ENCODE measurements at places on chromosomes 3 and 15. TPM values are rescaled to one million over a fixed set of nuclear protein-coding genes. Genes with fewer than 3 reads are reported as not detected.

- no peak overlapping the region for H3K4me3 ChIP-seq
- no peaks in the 10 kb centered on the region for H3K4me1 ChIP-seq
- peaks cover 21% of the 10 kb centered on the region for H3K36me3 ChIP-seq
These were observed 10.5 kb downstream of the FBXL2 start for GRCh38 chr3:33287672-33288282.

GRCh38 chr3:155497930-155498647, 204.6 kb upstream of the STRIT1 start:
- H3K27ac ChIP-seq, result no peak overlapping the region
- DNase-seq, result no peak
- H3K4me3 ChIP-seq, result no peak overlapping the region
- peaks cover 6% of the 10 kb centered on the region for H3K4me1 ChIP-seq

GRCh38 chr15:75065467-75065850, 42.1 kb downstream of the PPCDC start:
- no peak for DNase-seq
- peaks cover 10% of the 10 kb centered on the region for H3K36me3 ChIP-seq
- no peaks in the 10 kb centered on the region for H3K27me3 ChIP-seq
- peaks cover 5% of the 10 kb centered on the region for H3K4me1 ChIP-seq

The BOC gene
- 130 TPM for total RNA-seq

GRCh38 chr3:100076731-100077529, 37.4 kb downstream of the FILIP1L start:
- no peak overlapping the region for H3K4me3 ChIP-seq
- no peak for DNase-seq
- H3K4me1 ChIP-seq, result peaks cover 36% of the 10 kb centered on the region
- no peaks in the 10 kb centered on the region for H3K27me3 ChIP-seq

DNA sequence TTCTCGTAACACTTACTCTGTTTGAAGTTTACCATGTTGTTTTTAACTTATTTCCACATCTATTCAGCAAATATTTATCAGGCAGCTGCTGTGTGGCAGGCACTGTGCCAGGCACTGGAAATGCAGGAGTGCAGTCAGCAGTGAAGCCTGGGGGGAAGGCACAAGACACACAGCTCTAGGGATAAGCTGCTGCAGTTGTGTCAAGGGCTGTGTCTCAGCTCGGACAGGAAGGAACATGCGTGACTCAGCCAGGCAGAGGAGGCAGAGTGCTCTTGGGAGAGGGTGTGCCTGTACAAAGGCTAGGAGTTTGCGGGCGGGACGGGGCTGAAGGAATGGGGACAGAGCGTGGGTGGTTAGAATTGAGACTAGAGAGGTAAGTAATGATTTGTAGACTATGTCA, 24.7 kb downstream of the LYSMD4 start:
- DNase-seq, result no peak
- H3K4me3 ChIP-seq, result no peak overlapping the region
- peaks cover 4% of the 10 kb centered on the region for H3K36me3 ChIP-seq
- no peaks in the 10 kb centered on the region for H3K27me3 ChIP-seq

- peaks cover 7% of the 10 kb centered on the region for H3K4me1 ChIP-seq
- no peak overlapping the region for H3K4me3 ChIP-seq
- H3K36me3 ChIP-seq, result no peaks in the 10 kb centered on the region
- no peak for DNase-seq
- no peaks in the 10 kb centered on the region for H3K27me3 ChIP-seq
These were observed 114.3 kb downstream of the STAC start for GRCh38 chr3:36494461-36495109.

The CFAP91 gene
- total RNA-seq, result 7.0 TPM

The SLTM gene
- total RNA-seq, result 105 TPM

DNA sequence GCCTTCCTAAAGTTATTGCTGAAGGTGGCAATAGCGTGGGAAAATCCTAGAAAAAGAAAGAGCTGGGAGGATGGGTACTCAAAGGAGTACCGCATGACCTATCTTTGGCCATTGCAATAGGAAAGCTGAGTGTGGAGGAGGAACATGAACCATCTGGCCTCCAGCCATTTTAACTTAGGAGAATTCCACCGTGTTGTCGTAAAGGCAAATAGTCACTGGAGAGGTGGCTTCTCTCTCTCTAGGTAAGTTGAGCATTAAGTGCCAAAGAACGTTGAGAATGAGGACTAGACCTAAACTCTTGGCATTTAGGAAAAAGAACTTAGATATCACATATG, 16.1 kb upstream of the CMTM7 start:
- no peaks in the 10 kb centered on the region for H3K36me3 ChIP-seq
- no peak for DNase-seq
- H3K4me3 ChIP-seq, result no peak overlapping the region
- H3K27me3 ChIP-seq, result no peaks in the 10 kb centered on the region
- peaks cover 20% of the 10 kb centered on the region for H3K4me1 ChIP-seq
- H3K27ac ChIP-seq, result no peak overlapping the region

DNA sequence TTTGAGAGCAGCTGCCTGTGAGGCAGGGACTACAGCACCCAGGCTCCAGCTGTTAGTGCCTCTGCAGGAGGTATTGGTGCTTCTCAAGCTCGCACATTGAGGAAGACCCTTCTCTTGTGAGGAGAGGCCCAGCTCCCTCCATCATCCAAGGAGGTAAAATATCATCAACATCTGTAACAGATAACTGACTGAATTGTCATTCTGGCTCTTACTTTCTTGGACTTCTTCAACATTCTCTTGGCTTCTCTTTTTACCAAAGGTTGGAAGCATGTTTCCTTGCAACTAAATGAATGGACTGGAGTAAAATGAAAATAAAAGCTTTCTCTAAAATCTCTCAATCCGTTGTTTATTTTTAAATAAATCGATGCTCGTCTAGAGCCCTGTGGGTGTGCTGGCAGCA, 53.1 kb upstream of the PXYLP1 start:
- peaks cover 1% of the 10 kb centered on the region for H3K4me1 ChIP-seq
- no peak overlapping the region for H3K27ac ChIP-seq
- no peak overlapping the region for H3K4me3 ChIP-seq
- no peaks in the 10 kb centered on the region for H3K27me3 ChIP-seq

DNA sequence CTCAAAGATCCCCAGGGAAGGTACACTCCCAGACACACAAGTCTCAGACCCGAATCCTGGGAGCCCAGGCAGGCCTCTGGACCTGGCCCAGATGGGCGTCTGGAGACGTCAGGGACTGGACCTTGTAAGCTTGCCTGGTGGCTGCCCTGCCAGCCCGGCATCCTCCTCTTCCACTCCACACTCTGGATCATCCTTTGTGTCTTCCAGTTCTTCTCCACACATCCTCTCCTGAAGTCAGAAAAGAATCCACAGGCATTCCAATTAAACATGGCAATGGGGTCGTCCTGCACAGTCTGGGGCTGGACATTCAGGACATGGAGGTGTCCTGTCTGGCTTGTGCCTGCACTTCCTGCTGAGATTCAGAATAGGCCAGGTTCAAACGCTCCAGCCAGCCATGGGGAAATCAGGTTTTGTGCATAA, 208.8 kb upstream of the IGF1R start:
- H3K4me1 ChIP-seq, result peaks cover 10% of the 10 kb centered on the region
- DNase-seq, result no peak
- H3K4me3 ChIP-seq, result no peak overlapping the region
- no peaks in the 10 kb centered on the region for H3K36me3 ChIP-seq

DNA sequence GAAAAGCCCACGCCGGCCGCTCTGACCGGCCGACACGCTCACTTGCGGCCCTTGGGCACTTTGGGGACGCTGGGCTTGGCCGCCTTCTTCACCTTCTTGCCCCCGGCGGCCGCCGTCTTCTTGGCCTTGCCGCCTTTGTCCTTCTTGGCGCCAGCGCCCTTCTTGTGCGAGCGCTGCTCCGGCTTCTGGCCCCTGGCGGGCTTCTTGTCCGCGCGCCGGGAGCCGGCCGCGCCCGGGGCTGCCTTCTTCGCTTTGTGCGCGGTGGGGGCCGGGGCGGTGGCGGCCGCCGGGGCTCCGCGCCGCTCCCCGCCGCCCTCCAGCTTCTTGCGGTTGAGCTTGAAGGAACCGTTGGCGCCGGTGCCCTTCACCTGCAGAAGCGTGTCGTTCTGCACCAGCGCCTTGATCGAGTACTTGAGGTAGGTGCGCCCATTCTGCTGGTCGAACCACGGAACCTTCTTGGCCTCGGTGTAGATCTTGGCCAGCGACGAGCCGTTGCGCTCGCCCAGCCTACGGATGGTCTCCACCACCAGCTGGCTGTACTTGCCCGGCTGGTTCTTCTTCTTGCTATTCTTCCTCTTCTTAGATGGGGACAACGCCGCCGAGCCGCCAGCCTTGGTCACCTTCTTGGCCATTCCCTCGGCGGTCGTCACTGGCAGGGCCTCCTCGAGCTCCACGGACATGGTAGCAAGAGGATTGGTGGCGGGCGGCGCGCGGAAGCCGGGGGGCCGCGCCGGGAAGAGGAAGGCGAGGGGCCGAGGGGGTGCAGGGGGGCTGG, 36.7 kb downstream of the HMCES start:
- DNase-seq, result no peak
- peak overlapping the region; percentile 95 for H3K4me3 ChIP-seq
- H3K4me1 ChIP-seq, result peaks cover 22% of the 10 kb centered on the region
- peak overlapping the region; percentile 97 for H3K27ac ChIP-seq
- H3K27me3 ChIP-seq, result peaks cover 3% of the 10 kb centered on the region
- H3K36me3 ChIP-seq, result peaks cover 8% of the 10 kb centered on the region

The NR2E3 gene
- not detected for total RNA-seq

The WDR76 gene
- total RNA-seq, result 41.3 TPM

The SEMA7A gene
- 14.4 TPM for total RNA-seq

- no peak for DNase-seq
- peak overlapping the region; percentile 23 for H3K27ac ChIP-seq
- no peaks in the 10 kb centered on the region for H3K27me3 ChIP-seq
- H3K4me3 ChIP-seq, result peak overlapping the region; percentile 85
- H3K4me1 ChIP-seq, result peaks cover 55% of the 10 kb centered on the region
- H3K36me3 ChIP-seq, result peaks cover 36% of the 10 kb centered on the region
These were observed 9.1 kb downstream of the AMOTL2 start for GRCh38 chr3:134364936-134365765.

DNA sequence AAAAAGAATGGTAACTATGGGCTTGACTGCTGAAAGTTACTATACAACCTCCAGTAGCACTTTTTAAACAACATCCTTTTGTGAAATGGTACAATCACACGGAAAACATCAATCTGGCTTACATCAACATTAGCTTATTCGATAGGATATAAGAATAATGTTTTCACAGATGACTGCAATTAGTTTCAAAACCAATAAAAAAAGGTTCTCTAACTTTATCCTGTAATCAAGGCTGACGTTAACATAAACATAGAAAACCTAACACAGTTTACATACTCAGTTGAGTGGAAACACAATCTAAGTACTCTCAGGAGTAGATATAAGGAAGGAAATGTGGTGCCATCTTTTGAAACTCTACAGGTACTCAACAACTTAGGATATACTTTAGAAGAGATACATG, 102.2 kb downstream of the DLG1 start:
- H3K4me3 ChIP-seq, result no peak overlapping the region
- no peaks in the 10 kb centered on the region for H3K27me3 ChIP-seq
- no peak overlapping the region for H3K27ac ChIP-seq
- peaks cover 16% of the 10 kb centered on the region for H3K4me1 ChIP-seq
- no peak for DNase-seq
- peaks cover 13% of the 10 kb centered on the region for H3K36me3 ChIP-seq

The SNTN gene
- total RNA-seq, result not detected

The COLQ gene
- total RNA-seq, result 2.8 TPM

DNA sequence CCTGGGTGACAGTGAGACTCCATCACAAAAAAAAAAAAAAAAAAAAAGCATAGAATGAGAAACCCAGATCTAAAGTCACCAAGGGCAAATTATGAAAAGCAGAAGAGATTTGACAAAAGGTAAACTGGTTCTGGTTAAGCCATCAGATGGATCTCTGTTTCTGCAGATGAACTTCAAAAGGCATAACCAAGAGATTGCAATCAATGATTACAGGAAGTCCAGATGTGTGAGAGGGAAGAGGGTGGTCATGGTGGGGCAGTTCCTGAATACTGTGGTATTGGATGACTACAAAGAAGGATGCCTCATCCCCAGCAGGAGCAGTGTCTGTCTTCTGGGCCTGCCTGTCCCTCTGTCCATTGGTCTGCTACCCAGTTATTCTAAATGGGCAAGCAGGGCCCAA, 3.8 kb downstream of the P4HTM start:
- no peaks in the 10 kb centered on the region for H3K27me3 ChIP-seq
- peaks cover 41% of the 10 kb centered on the region for H3K4me1 ChIP-seq
- H3K27ac ChIP-seq, result no peak overlapping the region
- no peak for DNase-seq
- peaks cover 2% of the 10 kb centered on the region for H3K36me3 ChIP-seq
- H3K4me3 ChIP-seq, result no peak overlapping the region

DNA sequence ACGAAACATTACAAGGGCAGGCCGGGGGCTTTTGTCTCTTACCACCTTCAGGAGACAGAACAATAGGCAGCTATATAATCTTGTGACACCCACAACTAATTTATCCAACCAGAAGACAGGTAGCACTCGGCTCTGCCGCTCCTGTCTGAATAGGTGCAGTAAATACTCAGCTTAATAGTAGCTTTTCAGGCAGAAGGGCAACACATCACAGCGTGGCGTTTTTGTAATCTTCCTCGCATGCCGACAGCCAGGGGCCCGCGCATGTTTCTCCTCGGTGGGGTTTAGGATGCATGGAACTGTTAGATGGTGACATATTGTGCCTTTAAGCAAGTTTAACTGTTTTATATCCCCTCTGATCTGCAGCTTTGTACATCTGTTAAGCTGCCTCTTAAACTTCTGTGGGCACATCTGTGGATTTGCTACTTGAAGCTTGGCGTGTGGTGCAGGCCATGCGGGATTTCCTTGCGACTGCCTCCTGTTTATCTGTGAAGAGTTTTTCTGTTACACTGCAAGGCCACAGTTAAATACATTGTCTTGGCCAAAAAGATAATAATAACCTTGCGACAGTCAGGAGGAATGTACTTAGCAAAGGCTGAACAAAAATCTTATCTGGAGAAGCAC, 123.2 kb upstream of the BNIP2 start:
- H3K4me1 ChIP-seq, result peaks cover 9% of the 10 kb centered on the region
- peaks cover 6% of the 10 kb centered on the region for H3K27me3 ChIP-seq

GRCh38 chr15:97893967-97894366, 66.5 kb upstream of the ARRDC4 start:
- H3K36me3 ChIP-seq, result no peaks in the 10 kb centered on the region
- no peak overlapping the region for H3K4me3 ChIP-seq
- no peaks in the 10 kb centered on the region for H3K27me3 ChIP-seq
- H3K27ac ChIP-seq, result no peak overlapping the region
- no peak for DNase-seq

GRCh38 chr15:73858062-73858461, 15.3 kb upstream of the TBC1D21 start:
- H3K4me3 ChIP-seq, result no peak overlapping the region
- H3K36me3 ChIP-seq, result no peaks in the 10 kb centered on the region
- peaks cover 46% of the 10 kb centered on the region for H3K27me3 ChIP-seq
- H3K27ac ChIP-seq, result no peak overlapping the region

The SPINT1 gene
- 1.3 TPM for total RNA-seq

- H3K4me3 ChIP-seq, result no peak overlapping the region
- no peak overlapping the region for H3K27ac ChIP-seq
- no peak for DNase-seq
These were observed 173.1 kb downstream of the NECTIN3 start for GRCh38 chr3:111244760-111245159.

DNA sequence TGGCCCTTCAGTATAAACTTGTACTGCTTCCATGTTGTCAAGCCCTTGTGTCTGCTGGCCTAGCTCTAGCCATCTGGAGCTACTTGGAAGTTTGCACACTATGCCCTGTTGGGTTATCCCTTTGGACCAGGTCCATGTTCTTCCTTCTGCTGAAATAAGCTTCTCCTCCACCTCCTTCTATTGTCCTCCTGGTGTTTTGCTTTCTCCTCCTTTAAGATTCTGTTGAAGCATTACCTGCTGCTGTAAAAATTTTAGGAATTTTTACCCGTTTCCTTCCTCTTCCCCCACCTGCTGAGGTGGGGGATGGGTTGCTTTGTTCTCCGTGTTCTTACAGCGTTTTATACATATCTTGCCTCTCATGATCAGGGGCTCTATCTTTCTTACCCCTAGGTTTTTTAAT, 51.7 kb downstream of the SH3GL3 start:
- H3K4me1 ChIP-seq, result no peaks in the 10 kb centered on the region
- DNase-seq, result no peak
- no peak overlapping the region for H3K27ac ChIP-seq
- no peaks in the 10 kb centered on the region for H3K27me3 ChIP-seq
- no peak overlapping the region for H3K4me3 ChIP-seq
- peaks cover 5% of the 10 kb centered on the region for H3K36me3 ChIP-seq

The GOLGA6B gene
- not detected for total RNA-seq

Measured in neural crest cell (in vitro differentiated cells).